Activated naive CD4-positive, alpha-beta T cell treated with Interleukin-2 at 50 U/mL for 16 hours (primary cell): ENCODE measurements at places on chromosomes 1 and 21.

GRCh38 chr1:51755437-51755836 is 123.1 kb downstream of the NRDC start:
- DNase-seq, result no peak

DNA sequence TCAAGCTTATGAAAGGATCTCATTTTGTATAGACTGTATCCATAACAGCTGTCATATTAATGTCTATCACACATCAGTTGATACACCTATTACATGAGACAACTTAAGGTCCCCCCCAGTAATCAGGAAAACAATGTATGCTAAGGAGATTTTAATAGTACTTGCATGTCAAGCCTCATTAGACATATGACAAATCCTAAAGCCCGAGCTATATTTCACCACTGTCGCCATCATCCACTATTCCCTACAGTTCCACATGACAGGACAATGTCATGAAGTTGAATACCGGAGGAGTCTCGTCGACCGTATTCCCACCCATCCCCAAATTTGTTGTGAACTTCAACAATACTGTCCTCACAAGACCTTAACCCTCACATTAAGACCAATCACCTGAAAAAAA is 3.4 kb downstream of the HMGN1 start:
- DNase-seq, result no peak

GRCh38 chr1:204449678-204450280 is 38.2 kb upstream of the PPP1R15B start:
- DNase-seq, result no peak

DNA sequence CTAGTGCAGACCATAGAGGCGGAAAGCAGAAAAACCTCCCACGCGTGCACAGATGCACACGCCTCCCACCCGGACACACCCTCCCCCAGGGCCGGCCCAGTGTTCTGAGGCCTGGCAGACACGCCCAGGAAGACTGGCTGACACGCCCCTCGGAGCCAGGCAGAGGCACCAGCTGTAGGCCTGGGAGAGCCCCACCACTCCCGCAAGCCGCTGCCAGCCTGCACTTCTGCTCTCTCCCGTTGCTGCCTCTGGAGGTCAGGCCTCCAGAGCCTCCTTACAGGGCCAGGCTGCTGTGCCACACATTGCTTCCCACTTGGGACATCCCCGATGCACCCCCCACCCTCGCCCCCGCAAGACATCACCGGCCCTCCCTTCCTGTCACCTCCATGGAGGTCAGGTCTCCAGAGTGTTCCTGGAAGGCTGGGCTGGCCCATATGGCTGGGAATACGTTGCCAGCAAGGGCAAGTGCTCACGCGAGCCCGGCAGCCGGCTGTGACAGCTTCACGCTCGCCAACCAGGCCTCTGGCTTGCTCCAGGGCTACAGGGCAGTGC is 40.4 kb downstream of the CASZ1 start:
- DNase-seq, result peak; percentile 55

DNA sequence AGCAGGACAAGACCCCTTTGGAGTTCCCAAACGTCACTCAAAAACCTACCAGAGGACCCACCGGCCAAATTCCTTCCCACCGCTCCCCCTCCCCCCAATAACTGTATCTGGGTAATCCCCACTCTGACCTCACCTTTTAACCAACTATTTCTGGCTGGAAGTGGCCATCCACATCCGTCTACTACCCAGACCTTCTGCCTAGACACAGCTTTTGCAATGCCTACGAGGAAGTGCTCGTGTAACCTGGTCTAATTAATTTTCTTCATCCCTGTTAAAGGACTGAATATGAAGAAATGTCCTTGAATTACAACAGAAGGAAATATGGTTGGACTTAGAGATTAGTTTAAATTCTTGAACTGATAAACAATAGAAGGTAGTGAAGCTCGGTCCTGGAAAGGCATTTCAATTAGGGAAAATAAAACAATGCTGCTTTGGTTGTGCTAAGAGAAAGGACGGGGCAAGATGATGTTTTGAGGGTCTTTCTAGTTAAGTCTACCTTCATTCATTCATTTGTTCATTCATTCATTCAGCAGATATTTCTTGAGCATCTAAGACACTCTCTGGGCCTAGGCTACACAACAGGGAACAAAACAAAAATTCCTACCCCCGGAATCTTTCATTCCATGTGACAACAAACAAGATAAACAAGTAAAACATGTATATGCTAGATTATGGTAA is 18.8 kb downstream of the AVPR1B start:
- DNase-seq, result no peak

DNA sequence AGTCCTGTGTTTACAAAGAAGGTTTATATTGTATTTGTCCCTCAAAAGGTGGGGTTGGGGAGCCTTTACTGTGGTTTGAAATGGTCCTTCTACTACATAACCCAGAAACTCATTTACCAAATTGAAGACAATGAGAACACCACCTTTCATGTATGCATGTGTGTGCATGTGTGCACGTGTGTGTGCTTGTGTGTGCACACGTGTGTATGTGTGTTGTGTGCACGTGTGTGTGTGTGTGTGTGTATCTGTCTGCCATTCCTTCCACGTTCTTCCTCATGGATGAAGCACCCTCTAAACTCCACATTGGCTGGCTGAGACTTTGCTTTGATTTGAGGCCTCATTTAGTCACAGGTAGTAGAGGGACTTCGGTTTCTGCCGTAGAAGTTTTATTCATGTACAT is 138.2 kb downstream of the EDEM3 start:
- no peak for DNase-seq

DNA sequence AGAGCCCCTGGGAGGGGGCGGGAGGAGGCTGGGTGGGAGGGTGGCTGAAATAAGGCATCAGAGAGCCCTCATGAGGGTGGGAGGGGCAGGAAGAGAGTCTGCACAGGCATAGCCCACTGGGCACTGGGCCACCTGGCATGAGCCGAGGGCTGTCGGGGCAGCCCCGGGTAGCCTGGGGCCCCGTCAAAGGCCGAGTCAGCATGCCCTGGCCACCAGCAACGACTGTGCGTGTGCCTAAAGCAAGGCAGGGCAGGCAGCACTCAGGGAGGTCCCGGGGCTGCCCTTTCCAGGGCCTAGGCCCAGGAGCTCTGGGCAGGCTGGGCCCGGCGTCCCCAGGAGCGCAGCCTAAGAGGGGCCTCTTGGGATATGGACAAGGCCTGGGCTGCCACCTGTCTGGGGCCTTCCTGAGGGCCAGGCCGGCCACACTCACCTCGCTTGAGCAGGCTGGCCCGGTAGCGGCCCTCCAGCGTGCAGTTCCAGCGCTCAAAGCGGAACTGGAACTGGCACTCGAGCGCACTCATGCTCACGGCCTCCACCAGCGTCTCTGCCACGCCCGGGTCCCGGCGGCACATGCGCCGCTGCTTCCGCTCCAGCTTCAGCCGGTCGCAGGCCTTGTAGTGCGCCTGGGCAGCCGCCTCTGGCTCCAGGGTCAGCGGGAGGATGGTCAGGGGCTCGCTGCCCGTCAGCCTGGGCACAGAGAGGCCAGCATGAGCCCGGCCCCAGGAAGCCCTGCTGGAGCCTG is 22.7 kb downstream of the WNT9A start:
- DNase-seq, result no peak

DNA sequence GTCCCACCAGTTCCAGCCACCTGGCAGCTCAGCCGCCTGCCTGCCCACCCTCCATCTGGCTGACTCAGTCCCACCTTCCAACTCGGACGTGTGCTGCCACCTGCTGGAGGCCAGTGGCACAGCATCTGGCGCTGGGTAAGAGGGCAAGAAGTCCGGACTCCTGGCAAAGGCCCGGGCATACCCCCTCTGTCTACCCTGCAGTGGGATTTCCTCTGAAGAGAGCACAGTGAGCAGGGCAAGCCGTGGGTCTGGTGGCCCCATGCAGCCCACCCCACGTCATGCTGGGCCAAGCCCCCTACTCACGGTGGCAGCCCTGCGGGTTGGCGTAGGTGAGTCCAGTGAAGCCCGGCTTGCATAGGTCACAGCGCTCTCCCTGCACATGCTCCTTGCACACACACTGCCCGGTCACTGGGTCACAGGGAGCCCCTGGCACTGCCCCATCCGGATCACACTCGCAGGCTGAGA is 24.5 kb downstream of the LAMB3 start:
- peak; percentile 81 for DNase-seq

DNA sequence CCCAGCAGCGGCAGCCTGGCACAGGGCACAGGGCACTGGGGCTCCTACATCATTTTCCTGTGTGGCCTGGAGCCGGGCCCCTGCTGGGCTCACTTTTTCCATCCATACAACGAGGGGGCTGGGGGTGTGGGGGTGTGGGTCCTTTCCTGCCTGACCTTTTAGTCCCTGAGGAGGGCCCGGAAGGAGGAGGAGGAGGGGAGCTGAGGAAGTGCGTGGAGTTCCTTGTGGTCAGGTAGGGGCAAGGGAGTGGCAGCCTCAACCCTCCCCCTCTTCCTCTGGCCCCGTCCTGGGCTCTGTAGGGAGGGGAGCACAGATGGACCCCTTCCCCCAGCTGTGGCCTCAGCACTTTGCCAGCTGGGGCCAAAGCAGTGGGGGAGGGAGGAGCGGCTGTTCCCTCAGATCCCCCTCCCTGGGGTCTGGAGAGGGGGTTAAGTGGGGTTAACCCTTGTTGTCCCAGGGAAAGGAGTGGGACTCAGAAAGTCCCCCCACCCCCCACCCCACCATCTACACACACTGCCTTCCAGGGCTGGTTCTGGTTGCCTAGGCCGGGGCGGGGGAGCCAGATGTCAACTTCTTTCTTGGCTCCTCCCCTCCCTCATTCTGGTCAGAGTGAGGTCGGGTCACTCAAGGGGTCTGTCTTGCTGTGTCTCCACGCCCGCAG is 5.7 kb downstream of the NTRK1 start:
- DNase-seq, result no peak

- DNase-seq, result no peak
Measured at GRCh38 chr1:234707641-234708040, 97.7 kb upstream of the IRF2BP2 start.

DNA sequence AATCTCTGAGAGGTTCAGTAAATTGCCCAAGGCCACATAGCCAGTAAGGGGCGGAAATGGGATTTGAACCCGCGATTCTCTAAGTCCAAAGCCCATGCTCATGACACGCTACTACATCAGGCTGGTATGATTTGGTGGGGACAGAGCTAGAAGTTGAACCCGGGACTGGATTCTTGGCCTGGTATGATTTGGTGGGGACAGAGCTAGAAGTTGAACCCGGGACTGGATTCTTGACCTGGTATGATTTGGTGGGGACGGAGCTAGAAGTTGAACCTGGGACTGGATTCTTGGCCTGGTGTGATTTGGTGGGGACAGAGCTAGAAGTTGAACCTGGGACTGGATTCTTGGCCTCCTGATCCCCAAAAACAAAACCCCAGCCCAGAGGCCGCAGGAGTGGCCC is 23.0 kb downstream of the EPHB2 start:
- no peak for DNase-seq

DNA sequence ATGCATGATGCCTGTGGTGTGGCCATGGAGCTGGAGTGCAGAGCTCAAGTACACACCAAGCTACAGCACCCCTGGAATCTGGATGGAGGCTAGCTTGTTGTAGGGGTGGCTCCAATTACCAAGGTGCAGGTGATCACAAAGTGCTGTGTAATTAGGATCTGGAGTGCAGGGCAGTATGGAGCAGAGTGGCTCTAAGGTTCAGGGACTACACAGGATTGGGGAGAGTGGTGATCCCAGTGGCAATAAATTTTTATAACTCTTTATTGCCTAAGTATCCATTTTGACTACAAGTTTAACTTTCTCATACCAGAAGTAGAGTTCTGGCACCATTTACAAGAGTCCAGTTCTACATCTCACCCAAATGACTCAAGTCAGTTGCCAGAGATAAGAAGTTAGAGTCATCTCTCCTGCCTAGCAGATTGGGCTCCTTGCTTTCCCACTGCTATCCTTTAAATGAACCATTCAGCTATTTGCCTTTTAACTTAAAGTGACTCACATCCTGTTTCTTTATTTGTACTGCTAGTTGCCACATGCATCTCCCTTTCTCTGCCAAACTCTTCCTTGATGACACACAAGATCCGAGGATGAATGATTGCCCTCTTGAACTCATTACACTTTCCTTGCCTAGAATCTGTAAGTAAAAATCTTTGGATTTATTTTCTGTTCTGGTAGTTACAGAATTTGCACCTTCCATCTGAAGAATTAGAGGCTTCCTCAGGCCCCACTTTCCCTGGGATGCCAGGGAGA is 427.2 kb downstream of the KCNT2 start:
- DNase-seq, result no peak

DNA sequence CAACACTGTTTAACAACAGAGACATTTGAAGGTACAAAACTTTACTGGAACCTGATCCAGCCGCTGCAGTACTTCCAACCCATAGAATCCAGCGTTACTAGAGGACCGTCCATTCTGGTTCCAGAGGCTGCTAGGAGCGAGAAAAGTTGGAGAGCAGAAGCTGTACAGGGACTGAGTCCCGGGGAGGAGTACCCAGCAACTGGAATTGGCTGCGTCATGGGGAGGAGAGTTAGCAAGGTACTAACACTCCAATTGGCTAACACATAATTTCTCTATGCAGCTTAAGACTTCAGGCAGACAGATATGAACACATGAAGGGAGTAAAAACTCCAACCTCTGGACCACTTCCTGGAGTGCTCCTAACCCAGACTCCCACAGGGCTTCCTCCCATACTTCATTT is 2.1 kb upstream of the QSOX1 start:
- no peak for DNase-seq

DNA sequence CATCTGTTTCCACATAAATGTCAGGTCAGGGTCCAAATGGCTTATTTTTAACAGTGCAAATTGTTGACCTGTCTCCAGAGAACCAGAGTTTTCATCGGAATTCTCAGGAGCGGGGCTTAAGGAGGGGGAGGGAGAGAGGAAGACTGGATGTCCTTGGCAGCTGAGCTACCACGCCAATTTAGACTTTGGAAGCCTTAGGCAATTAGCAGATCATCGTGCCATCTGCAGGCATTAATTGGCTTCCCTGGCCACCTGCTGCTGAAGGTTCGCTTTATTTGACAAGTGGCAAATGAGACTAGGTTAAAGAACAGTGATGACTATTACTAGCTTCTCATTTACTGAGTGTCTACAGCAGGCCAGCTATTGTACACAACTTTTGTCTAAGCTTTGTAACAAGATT is 43.7 kb downstream of the HLX start:
- no peak for DNase-seq

DNA sequence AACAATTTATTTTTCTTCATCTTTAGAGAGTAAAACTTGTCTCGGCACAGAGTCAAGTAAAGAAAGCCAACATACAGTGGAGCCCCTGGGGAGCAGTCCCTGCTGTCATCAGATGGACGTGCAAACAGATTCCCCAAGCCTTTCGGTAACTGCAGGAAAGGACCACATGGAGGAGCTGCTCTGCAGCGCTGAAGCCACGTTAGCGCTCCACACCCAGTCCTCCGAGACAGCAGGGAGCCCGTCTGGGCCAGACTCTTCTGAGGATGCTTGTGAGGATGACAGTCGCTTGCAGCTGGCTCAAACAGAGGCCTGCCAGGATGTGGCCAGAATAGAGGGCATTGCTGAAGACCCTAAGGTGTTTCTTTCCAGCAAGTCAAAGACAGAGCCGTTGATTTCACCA is 77.1 kb upstream of the SCCPDH start:
- no peak for DNase-seq
